ENCODE measurements at places on chromosomes 1 and 21. TPM values are rescaled to one million over a fixed set of nuclear protein-coding genes. Genes with fewer than 3 reads are reported as not detected.

- DNase-seq, result no peak
Measured at GRCh38 chr1:106831511-106831910, 225.0 kb upstream of the PRMT6 start.

GRCh38 chr1:201937624-201938213 lies 8.6 kb downstream of the LMOD1 start:
- DNase-seq, result no peak

DNA sequence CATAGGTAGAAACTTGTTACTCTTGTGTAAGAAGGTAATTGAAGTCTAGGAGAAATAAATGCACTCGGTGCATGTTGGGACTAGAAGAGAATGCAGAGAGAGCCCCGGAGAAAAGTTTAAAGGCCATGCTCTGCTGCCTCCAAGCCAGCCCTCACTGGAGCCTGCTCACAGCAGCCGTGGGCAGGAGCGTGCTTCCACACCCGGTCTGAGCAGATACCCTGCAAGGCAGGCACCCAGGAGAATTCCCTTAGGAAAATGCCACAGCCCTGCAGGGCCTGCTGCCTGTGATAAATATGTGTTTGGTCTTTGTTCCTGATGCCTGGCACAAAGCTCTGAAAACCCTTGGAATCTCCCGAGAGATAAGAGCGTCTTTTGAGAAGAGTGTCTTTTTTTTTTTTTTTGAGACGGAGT lies 22.8 kb downstream of the C2CD2 start:
- DNase-seq, result no peak

LCE3E gene
- not detected for polyA plus RNA-seq

DNA sequence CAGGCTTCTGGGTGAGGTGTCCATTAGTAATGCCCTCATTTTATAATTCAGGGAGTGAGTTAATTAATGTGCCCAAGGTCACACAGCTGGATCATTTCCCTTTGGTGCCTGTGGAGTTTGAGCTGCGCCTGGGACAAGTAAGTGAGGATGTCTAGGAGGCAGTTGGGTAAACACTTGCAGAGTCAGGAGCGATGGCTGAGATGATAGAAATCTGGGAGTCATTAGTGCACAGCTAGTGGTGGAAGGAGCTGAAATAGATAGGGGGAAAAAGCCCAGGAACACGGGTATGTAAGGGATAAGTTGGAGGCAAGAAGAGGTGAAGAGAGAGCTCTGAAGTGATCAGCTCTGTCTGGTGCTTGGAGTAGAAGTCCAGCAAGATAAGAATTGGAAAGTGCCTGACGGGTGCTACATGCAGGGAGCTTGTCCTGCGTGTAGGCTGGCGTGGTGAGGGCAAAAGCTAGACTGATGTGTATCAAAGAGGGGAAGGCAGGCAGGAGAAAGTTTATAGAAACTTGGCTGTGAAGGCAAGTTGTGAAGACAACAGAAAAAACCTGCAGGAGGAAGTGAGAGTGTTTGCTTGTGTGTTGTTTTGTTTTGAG lies 1.7 kb upstream of the SCAF4 start:
- DNase-seq, result no peak

DNA sequence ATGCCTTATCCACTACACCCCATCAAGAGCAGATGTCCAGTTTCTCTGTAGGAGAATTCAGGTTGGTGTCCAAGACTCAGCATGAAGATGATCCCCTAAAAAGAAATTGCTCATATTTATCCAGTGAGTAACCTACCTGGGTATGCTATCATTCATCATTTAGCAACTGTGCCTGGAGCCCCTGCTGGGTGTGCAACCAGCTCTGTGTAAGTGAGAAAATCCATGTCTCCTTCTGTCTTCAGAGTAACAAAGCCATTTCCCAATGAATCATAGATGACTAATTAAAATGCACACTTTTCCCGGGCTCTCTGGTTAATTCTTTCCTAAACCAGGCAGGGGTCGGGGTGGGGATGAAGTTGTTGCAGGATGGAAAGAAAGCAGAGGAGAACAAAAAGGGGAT lies 35.8 kb downstream of the OLFML3 start:
- no peak for DNase-seq

SAMD13 gene
- polyA plus RNA-seq, result 7.5 TPM

DNA sequence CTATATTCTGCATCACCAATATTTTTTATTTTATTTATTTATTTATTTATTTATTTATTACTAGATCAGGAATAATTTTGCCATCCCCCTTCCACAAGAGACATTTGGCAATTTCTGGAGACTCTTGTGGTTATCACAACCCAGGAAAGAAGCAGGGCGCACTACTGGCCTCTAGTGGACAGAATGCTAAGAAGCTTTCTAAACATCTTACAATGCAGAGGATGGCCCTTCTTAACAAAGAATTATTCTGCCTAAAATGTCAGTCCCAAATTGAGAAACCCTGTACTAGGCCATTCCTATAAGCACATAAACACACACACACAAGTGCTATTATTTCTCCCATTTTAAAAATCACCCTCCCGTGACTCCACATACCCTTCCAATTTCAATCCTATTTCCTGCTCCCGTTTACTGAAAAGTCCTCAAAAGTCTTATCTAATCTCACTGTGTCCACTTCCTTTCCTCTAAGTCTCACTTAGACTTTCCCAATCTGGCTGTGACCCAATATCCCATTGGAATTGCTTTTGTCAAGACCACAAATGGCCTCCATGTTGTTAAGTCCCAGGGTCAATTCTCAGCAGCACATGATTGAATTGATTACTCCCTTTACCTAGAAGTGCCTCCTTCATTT lies 43.7 kb upstream of the RNF11 start:
- DNase-seq, result peak; percentile 29

EEIG2 gene
- 15.7 TPM for polyA plus RNA-seq

DNA sequence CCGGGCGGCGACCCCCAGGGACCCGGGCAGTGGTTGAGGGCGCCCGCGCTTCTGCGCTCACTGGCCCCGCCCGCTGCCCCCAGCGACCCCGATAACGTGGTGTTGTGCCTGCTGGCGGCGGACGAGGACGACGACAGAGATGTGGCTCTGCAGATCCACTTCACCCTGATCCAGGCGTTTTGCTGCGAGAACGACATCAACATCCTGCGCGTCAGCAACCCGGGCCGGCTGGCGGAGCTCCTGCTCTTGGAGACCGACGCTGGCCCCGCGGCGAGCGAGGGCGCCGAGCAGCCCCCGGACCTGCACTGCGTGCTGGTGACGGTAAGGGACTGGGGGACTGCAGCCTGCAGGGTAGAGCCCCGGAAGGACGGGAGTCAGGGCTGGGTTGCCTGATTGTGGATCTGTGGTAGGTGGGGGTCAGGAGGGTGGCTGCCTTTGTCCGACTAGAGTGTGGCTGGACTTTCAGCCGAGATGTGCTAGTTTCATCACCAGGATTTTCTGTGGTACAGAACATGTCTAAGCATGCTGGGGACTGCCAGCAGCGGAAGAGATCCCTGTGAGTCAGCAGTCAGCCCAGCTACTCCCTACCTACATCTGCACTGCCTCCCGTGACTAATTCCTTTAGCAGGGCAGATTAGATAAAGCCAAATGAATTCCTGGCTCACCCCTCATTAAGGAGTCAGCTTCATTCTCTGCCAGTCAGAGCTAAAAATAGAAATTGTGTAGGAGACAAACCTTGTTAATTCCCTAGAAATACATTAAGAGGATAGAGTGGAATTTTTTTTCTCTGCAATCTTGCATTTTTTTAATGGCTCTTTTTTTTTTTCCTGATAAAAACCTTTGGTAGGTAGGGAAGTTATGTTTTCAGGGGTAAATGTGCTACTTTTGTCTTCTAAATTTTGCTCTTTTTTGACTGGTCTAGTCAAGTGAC lies 1.5 kb downstream of the GADD45A start:
- DNase-seq, result no peak

DMRTA2 gene
- polyA plus RNA-seq, result 0.07 TPM

GRCh38 chr1:47906009-47906432 lies 91.2 kb downstream of the TRABD2B start:
- no peak for DNase-seq

GBP5 gene
- 0.40 TPM for polyA plus RNA-seq

DNA sequence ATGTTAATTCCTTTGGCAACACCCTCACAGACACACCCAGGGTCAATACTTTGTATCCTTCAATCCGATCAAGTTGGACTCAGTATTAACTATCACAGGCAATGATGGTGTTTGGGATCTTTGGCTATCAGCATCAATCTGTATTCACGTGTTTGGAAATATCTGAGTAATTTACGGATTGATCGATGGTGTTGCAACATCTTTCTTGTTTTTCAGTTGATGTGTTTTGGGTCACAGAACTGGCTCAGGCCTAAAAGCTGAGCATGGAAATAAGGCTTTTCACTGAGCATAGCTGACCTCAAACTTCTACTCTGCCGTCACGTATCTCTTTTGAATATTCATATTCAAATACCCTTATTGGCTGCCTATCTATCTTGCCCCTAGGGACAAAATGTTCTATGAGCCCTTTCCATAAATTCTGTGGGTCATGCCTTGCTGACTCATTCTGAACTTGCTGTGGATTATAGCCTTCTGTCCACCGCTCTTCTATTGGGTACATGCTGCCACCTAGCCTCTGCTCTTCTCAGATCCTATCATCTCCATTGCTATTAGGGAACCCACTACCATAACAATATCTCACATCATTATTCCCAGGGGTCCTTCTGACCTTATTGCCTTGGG lies 156.0 kb downstream of the PDE4B start:
- no peak for DNase-seq

GRCh38 chr1:75727571-75727970 lies 3.1 kb downstream of the ACADM start:
- no peak for DNase-seq

GRCh38 chr1:161013131-161013487 lies 7.8 kb downstream of the F11R start:
- DNase-seq, result no peak

- DNase-seq, result no peak
Measured at GRCh38 chr1:89085781-89086180, 20.8 kb upstream of the GBP1 start.

Data from renal cortex interstitium (tissue), 15 donors.